ENCODE measurements at places on chromosomes 5 and 9.

- DNase-seq = no peak
These were observed 43.4 kb upstream of the VCAN start for GRCh38 chr5:83428126-83428525.

- peak; percentile 54 for DNase-seq
These were observed 58.6 kb downstream of the THBS4 start for GRCh38 chr5:80093796-80094195.

- no peak for DNase-seq
These were observed 2.0 kb upstream of the PTGR1 start for GRCh38 chr9:111601237-111602018.

GRCh38 chr9:95120781-95121370 is 196.6 kb downstream of the FANCC start:
- no peak for DNase-seq

DNA sequence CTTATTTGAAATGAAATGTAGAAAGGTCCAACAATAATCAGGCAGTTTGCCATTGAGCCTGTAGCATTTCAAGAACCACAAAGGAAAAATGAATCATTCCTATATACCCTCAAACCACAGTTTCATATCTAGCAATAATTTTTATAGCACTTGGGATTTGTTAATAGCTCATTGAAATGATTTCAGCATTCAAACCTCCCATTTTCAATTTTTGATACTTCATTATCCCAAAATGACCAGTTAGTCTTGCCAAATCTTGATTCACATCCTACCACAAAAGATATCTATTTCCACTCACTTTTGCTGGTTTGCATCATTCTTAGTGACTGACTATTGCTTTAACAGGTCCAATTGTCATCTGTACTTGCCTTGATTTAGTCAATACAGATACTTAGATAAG is 790.1 kb downstream of the TLE1 start:
- no peak for DNase-seq

GRCh38 chr9:21316032-21316842 is 11.1 kb upstream of the IFNA5 start:
- DNase-seq = no peak

DNA sequence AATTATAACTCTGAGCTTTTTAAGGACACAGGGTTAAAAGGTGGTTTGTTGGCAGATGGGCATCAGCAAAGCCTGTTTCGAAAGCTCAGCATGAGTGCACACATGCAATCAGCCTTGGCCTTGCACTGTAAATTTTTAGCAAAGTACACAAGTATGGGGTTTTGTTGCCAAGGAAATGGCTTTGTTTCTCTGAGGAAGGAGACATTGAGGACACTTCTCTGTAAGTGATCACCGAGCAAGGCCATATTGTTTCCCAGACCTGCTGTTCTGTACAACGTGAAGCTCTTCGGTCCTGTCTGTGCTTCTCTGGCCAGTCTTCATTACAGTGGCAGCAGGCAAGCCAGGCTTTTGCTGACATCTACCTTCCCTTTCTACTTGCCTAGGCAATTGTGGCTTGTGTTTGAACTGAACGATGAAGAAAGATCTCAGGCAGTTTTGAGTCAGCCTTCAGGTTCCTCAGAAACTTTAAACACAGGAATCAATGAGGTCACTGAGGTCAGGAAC is 27.9 kb upstream of the GLRX start:
- no peak for DNase-seq

GRCh38 chr5:172321593-172321992 is 38.0 kb upstream of the UBTD2 start:
- no peak for DNase-seq

- no peak for DNase-seq
These were observed 188.2 kb downstream of the DMRT2 start for GRCh38 chr9:1238407-1238806.

DNA sequence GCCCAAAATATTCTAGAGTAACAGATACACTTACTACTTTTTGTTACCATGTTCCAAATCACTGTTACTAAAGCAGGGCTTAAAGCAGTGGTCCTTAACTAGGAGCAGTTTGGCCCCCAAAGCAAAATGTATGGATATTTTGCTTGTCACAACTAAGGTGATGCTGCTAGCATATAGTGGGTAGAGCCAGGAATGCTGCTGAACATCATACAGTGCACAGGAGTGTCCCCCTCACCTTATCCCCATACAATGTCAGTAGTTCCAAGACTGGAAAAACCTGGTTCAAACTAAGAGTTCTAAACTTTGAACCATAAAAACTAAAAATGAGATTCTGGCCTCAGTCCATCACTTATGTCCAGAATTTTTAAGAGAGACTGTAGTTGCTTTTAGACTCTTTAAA is 28.1 kb downstream of the DIMT1 start:
- DNase-seq = no peak

- DNase-seq = no peak
These were observed 135.8 kb downstream of the KDM4C start for GRCh38 chr9:6893350-6894131.

- no peak for DNase-seq
These were observed 177.1 kb downstream of the PIK3R1 start for GRCh38 chr5:68392617-68393016.

DNA sequence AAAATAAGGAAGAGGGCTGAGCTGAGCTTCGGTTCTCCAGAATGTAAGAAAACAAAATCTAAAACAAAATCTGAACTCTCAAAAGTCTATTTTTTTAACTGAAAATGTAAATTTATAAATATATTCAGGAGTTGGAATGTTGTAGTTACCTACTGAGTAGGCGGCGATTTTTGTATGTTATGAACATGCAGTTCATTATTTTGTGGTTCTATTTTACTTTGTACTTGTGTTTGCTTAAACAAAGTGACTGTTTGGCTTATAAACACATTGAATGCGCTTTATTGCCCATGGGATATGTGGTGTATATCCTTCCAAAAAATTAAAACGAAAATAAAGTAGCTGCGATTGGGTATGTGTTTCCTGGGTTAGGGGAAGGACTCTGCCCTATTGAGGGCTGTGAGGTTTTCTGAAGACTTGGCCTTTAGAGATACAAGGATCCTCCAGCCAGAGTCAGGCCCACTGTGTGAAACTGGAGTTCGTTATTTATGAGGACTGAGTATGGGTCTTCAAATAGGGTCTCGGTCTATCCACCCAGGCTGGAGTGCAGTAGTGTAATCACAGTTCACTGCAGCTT is 3.8 kb downstream of the EGR1 start:
- no peak for DNase-seq

DNA sequence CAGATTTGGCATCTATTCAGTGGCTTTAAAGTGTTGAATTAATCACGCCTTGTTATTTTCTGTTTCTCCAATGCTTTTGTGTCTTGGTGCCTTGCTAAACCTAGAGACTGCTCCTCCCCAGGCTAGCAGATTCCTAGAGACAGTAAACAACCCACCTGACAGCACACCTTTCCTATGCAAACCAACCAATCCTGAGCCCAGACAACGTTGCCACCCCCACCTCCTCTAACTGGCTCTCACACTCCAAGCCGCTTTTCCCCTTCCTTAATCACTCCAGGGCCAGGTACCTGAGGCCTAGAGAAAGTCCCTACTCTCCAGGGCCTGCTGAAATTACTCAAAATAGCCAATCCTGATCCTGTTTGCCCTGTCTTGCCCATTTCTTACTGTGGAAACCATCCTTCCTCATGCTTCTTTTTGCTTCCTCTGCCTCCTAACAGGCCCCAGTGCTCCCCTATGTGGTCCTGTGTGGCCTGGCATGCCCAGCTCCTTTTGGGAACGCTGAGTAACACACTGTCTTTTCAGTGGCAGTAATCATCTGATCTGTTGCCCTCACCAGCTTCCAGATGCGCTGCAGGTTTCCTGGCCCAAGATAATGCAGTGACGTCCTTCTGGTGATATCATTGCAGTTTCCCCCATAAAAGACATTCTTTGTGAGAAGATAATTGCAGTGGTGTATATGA is 53.4 kb downstream of the GAS1 start:
- peak; percentile 73 for DNase-seq

DNA sequence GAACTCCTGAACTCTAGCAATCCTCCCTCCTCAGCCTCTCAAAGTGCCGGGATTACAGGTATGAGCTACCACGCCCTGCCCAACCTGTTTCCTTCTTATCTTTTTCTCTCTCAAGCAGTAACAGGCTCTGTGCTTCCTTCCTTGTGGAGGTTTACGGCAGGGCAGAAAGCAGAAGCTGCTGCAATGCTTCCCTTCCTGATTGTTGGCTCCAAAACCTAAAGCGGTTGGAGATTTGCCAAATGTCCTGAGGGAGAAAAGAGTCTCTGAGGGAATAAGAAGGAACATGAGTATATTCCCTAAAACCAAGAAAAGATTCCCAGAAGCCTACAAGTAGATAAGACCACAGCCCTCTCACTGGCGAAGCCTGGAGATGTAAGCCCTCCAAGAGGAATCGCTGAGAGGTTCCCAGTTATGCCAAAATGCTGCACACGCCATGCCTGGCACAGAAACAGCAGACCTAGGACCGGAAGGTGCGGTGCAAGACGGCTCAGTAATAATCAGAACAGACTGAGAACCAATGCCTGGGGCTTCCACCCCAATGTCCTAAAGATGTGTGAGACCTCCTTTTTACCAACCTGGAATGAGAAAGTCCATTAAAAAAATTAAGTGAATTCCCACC is 73.2 kb downstream of the APTX start:
- DNase-seq = no peak

- DNase-seq = no peak
These were observed 3.8 kb upstream of the ITGA2 start for GRCh38 chr5:52985306-52985705.

GRCh38 chr5:58043032-58043945 is 416.6 kb downstream of the PLK2 start:
- DNase-seq = no peak

GRCh38 chr5:179259731-179260323 is 85.4 kb downstream of the ADAMTS2 start:
- DNase-seq = no peak

GRCh38 chr5:40689438-40689837 is 9.7 kb downstream of the PTGER4 start:
- no peak for DNase-seq

DNA sequence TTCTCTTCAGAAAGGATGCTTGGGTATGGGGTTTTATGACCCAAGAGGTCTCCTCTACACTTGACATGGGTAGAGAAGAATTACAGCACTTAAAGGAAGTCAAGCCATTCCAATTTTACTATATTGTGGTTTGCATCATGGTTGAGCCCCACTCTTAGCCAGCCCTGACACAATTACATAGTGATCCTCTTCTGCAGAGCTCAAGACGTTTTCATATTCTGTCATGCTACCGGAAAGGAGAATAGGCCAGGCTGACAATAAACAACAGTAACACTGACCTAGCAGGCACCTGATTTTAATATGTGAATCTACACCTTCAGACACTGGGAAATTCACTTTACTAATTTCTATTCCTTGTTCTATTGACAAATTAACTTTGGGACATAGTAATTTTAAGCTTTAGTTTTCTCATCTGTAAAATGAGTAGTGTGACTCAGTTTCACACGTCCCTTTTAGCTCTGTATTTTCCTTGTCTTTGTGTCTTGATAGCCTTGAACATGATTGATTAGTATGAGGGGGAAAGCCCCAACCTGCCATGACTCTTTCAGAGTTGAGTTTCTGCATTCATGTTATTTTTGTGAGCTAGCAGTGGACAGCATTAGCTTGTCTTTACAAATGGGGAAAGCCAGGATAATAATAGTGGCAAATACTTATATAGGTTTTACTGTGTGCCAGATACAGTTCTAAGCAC is 83.8 kb downstream of the SV2C start:
- DNase-seq = no peak

GRCh38 chr5:176716320-176716719 is 69.0 kb downstream of the TSPAN17 start:
- no peak for DNase-seq

- DNase-seq = peak; percentile 51
These were observed 2.9 kb downstream of the SEMA6A start for GRCh38 chr5:116571568-116572349.

GRCh38 chr9:136175616-136176197 is 29.2 kb downstream of the LHX3 start:
- no peak for DNase-seq

DNA sequence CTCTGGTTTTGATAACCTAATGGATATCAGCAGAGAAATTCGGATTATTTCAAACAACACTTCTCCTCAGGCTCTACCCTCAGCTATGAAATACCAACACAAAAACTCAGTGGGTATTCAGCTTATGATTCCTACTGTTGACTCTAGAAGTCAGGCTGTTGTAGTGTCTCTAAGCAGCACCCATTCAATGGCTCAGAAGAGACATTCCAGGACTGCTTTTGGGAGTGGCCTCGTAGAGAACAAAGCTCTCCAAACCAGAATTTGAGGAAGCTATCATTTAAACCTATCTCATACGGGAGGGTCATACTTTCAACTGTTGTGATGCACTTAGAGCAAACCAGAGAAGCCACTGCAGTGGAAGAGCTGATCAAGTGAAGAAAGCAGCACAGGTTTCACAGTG is 34.1 kb downstream of the ETF1 start:
- no peak for DNase-seq

DNA sequence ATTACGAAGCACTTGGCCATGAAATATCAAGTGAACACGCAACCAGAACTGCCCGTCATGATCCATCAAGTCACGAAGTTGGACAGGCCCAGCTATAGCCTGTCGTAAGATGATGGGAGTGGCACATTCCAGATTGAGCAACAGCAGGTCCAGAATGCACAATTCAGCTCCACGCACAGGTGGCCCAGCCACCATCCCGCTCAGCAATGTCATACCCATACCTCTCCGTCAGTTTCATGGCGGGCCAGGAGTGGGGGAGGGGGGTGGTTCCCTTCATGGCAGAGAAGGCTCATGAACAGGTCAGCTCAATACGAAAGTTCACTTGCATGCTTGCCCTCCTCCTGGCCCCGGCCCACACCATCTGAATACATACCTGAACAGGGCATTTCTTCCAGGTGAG is 34.9 kb downstream of the SMIM23 start:
- no peak for DNase-seq

DNA sequence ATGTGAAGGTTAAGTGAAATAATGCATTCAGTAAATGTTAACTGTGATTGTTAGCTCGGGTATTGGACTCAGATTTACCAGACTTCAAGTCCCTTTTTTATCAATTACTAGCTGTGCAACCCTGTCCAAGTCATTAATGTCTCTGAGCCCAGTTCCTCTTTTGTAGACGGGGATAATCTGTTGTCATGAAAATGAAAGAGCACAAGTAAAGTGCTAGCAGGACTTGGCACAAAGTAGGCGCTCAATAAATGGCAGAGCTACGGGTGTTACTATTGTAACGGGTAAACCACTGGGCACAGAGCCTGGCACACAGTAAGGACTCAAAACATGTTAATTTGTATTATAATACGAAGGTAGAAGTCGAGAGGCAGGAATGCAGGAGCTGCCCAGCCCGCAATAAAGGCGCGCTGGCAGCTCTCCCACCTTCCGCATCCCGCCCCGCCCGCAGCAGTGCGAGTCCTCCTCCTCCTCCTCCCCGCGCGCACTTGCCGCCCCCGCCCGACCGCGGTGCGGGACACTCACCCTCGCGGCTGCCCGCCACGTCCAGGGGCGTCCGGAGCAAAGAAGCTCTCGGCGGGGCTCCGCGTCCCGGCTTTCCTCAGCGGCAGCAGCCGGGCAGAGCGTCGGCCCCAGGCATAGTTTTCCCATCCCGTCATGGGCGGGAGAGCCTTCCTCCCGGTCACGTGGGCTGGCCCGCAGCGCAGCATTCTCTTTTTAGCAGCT is at the start of gene C1QTNF2:
C1QTNF2 (minus strand) TSS at position 637 of the 723 bp plus-strand sequence. CDS start 15,615 bp downstream, outside the sequence.
- DNase-seq = peak; percentile 85

GRCh38 chr9:93091056-93091452 is 5.0 kb upstream of the CARD19 start:
- no peak for DNase-seq

Measured in GM23338 (cell line).